ENCODE measurements at places on chromosomes 11 and 22. TPM values are rescaled to one million over a fixed set of nuclear protein-coding genes. Genes with fewer than 3 reads are reported as not detected.
A peak's percentile ranks its signal among the peaks of the same experiment; 100 is the strongest.

DNA sequence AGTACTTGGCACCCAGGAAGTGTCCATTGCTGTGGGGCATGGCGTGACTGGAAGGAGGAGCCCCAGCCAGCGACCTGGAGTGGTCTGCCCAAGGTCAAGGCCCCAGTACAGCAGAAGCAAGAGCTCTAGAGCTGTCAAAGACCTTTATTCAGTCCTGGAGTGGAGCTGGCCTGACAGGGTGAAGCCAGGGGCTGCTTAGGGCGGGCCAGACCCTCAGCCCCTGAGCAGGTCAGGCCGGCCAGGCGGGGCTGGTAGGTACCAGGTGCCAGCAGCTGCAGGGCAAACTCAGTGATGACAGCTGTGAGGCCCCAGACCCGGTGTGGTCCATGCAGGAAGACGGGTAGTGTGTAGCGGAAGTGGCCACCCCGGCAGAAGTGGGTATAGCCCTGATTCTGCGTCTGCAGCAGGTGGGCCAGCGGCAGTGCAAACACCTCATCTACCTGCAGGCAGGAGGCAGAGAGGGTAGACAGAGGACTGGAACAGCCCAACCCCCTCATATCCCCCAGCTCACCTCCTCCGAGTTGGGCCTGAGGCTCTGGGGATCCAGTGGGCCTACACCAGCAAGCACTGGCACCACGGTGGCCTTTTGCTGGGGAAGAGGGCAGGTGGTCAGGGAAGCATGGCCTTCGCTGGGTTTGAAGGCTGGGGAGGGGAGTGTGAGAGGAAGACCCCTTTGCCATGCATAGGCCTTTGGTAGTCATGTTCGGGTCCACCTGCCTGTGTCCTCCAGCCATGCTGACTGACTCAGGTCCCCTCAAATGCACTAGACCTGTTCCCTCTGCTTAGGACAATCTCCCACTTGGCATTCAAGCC is 1.7 kb downstream of the NUDT8 start:
- no peak overlapping the region for H3K4me3 ChIP-seq
- no peak for DNase-seq
- no peaks in the 10 kb centered on the region for H3K36me3 ChIP-seq
- H3K4me1 ChIP-seq: no peaks in the 10 kb centered on the region
- no peak overlapping the region for H3K27ac ChIP-seq

GRCh38 chr11:68007498-68008380 is 2.4 kb upstream of the ALDH3B1 start:
- peaks cover 26% of the 10 kb centered on the region for H3K4me1 ChIP-seq
- H3K4me3 ChIP-seq: no peak overlapping the region
- DNase-seq: no peak
- H3K27ac ChIP-seq: no peak overlapping the region
- no peaks in the 10 kb centered on the region for H3K36me3 ChIP-seq
- H3K27me3 ChIP-seq: no peaks in the 10 kb centered on the region

DNA sequence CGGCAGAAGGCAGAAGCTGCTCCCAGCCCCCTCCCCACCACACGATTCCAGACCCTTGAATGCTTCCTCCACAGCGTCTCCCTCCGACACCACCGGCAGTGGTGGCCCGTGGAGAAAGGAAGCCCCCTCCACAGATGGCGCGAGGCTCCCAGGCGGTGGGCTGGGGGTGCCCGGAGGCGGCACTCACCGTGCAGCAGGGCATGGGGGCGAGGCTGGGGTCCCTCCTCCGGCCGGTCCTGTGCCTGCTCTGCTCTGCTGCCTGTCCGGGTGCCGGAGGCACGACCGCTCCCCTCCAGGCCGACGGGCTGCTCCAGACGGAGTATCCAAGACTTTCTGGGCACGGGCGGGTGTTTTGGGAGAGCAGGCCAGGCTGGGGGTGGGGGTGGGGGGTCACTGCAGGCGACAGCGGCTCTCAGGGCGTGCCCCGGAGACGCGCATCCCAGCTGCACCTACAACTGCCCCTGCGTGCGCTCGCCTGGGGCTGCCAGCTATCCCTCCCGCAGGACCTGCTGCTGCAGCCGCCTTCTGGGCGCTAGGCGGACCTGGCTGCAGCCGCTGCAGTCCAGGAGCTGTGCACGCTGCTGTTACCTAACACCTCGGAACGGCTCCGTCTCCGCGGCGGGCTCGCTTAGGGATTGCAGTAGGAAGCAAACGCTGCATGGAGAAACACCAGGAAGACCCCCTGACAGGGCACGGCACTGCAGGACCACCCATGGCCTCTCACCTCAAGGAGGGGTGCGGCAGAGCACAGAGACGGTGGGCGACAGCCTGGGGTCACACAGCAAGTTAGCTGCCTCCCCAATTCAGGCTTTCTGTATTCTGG is 15.2 kb downstream of the MRGPRG start:
- no peaks in the 10 kb centered on the region for H3K4me1 ChIP-seq
- no peak overlapping the region for H3K27ac ChIP-seq
- peak; percentile 43 for DNase-seq
- H3K4me3 ChIP-seq: no peak overlapping the region

- no peak overlapping the region for H3K27ac ChIP-seq
- no peak overlapping the region for H3K4me3 ChIP-seq
- peak; percentile 94 for DNase-seq
Measured at GRCh38 chr11:111336582-111337256, 38.4 kb downstream of the POU2AF3 start.

DNA sequence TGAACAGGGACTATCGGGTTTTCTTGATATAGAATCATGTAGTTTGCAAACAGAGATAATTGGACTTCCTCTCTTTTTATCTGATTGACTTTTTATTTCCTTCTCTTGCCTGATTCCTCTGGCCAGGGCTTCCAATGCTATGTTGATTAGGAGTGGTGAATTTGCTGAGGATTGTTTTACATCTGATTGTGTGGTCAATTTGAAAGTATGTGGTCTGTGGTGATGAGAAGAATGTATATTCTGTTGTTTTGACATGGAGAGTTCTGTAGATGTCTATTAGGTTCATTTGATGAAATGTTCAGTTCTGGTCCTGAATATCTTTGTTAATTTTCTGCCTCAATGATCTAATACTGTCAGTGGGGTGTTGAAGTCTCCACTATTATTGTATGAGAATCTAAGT is 713.2 kb upstream of the CCDC179 start:
- H3K36me3 ChIP-seq: no peaks in the 10 kb centered on the region
- H3K4me3 ChIP-seq: no peak overlapping the region
- DNase-seq: no peak
- H3K4me1 ChIP-seq: peaks cover 19% of the 10 kb centered on the region
- no peaks in the 10 kb centered on the region for H3K27me3 ChIP-seq

DNA sequence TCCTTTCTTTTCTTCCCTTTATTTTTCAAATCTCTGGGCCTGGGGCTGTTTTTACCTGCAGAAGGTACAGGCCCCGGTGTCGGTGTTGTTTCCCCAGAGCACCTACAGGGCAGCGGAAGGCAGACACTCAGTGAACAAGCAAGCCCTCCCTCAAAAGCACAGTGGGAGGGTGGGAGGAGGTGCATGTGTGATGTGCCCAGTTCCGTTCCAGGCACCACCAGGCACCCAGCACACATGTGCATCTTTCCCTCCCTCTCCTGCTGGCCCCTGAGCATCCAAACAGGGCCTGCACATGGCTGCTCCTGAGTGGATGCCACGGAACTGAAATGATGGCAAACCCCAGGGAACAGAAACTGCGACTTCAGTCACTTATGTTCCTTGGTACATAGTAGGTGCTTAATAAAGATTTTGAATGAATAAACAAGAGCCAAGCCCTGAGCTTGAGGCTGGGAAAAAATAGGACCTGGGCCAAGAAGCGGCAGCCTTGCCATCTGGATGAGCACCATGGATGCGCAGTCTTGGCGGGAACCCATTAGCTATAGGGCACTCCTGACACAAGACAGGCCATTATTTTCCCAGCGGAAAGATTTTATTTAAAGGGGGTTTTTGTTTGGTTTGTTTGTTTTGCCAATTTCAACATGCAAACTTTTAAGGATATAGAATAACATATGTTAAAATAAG is 47.8 kb downstream of the ARRB1 start:
- no peaks in the 10 kb centered on the region for H3K36me3 ChIP-seq
- DNase-seq: no peak
- H3K27me3 ChIP-seq: no peaks in the 10 kb centered on the region
- no peak overlapping the region for H3K4me3 ChIP-seq

Gene GUCY1A2
- 1.6 TPM for total RNA-seq

Gene TIMP3
- 1,244 TPM for total RNA-seq

Gene RTN4RL2
- 0.32 TPM for total RNA-seq
